Stimulated activated CD4-positive, alpha-beta T cell treated with anti-CD3 and anti-CD28 coated beads, Interleukin-4, amount 100 ng/mL, for 4 hours (primary cell): ENCODE measurements at places on chromosomes 5 and 9.

DNA sequence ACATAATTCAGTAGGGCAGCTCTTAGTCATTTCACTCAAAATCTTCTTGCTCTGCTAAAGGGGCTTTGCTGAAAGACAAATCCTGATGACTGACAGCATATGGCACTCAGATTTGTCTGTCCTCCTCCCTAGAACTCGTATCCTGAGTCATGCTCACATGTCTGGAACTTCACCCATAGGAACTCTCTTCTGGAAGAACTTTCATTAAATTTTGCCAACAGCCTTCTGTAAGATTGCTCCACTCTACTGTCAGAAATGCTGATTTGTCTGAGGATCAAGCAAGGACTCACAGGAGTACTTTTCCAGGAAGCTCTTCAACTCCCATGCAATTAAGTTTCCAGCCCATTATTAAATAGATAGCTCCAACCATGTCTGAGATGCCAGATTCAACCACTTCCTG, 59.8 kb upstream of the SNX2 start:
- no peak for DNase-seq

GRCh38 chr5:172285226-172286143, 1.9 kb upstream of the UBTD2 start:
- DNase-seq = no peak

DNA sequence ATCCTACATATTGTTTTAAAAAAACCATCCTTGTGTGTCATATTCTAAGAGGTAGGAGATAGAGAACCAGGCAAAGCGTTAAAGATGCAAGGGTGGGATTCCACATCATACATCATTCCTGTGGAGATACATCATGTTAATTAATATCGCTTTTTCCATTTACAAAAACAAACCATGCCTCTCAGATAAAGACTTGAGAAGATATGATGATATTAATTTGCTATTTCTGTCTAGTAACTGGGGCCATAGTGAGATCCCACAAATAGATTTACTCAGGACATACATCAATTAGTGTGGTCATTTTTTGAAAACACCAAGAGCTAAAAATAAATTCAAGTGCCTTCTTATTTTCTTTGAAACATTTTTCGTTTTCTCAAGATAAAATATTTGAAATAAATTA, 165.4 kb upstream of the TARS1 start:
- no peak for DNase-seq

DNA sequence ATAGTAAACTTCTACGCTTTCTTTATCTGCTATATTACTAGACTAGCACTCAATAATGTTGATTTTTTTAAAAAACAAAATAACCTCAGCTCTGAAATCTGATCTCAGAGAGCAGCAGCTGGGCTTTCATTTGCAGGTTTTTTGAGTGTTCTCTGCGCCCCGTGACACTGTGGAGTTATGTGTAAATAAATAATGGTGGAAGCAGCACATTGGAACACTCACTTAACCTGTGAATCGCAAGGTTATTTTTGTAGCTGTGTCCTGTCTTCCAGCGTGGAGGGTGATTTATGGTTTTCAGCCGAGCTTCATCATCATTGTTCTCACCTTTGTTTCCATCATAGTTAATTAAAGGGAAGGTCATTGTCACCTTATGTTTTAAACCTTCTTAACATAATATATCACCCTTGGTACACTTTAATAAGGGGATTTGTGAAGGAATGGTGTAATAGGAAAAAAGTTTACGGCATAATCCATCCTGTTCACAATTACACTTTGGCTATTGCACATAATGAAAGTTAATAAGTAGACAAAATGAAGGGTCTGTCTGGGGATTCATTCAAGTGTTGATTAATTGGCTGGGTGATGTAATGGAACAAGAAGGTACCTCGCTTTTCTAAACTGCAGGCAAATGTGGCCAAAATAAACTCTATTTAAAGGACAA, 493.3 kb upstream of the ADAMTS16 start:
- no peak for DNase-seq

GRCh38 chr5:129099184-129099569, 4.6 kb downstream of the ISOC1 start:
- no peak for DNase-seq

GRCh38 chr5:160506006-160507004, 84.7 kb downstream of the PTTG1 start:
- DNase-seq = peak; percentile 61

GRCh38 chr5:173962436-173962972, 26.5 kb upstream of the C5orf47 start:
- DNase-seq = no peak

DNA sequence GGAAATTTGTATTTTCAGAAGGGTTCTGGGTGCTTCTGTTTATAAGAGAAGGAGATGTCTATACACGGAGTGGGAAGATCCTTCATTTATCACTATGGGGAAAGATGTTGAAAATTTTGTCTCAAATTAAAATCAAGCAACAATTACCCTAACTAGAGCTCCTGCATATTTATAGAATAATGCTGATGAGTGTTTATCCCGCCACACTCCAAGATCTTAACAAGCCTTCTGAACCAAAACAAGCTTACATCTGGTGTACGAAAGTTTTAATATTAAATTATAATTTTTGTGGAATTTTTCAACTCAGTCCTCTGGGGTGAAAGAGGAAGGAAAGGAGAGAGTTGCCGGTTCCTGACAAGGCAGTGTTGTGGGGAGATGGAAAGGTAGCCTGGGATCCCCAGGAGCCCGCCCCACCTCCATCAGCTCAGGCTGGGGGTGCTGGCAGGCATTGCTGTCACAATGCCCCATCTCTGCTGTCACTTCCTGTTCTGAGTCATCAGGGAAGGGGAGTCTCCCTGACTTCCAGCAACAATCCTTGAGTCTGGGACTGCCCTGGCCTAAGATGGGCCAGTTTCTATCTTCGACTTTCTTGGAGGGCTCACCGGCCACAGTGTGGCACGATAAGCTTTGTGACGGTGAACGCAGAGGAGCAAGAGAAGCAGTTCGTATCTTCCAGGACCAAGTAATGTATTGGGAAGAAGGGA, 64.5 kb downstream of the ERAP1 start:
- no peak for DNase-seq

DNA sequence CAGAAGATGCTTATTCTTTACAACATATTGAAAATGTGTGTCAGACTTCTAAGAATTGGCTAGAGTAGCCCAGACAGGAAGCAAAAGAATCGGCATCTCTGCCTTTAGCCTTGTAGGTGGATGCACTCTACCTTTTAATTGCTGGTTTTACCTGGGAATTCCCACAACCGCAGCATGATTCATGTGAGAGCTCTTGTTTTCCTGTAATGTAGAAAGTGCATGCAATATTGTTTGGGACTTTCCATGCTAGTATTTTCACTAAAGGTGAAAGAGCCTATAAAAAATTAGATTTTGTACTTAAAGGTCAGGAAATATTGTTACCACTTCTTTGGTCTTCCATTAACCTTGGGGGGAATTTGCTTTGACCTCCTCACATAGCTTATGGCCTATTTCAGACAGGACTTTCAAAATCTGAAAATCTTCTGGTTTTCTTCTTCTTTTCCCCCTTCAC, 89.8 kb downstream of the NTRK2 start:
- peak; percentile 24 for DNase-seq
